ENCODE measurements at places on chromosomes 3 and 15. TPM values are rescaled to one million over a fixed set of nuclear protein-coding genes. Genes with fewer than 3 reads are reported as not detected.

The WDR76 gene
- total RNA-seq: 79.3 TPM

The GRAMD1C gene
- 0.29 TPM for total RNA-seq

The FBXW12 gene
- not detected for total RNA-seq

The UPK1B gene
- not detected for total RNA-seq

The SLC24A5 gene
- total RNA-seq: not detected

The MLF1 gene
- 1.4 TPM for total RNA-seq

The ANKDD1A gene
- 4.3 TPM for total RNA-seq

The FBXL2 gene
- not detected for total RNA-seq
